LHCN-M2 (cell line): ENCODE measurements at places on chromosomes 7 and 10. TPM values are rescaled to one million over a fixed set of nuclear protein-coding genes. Genes with fewer than 3 reads are reported as not detected.

Gene APBB1IP
- total RNA-seq, result not detected in 2 replicates

Gene KAZALD1
- total RNA-seq, result 15.1 and 16.1 TPM in 2 replicates

Gene FRA10AC1
- 6.9 and 7.7 TPM in 2 replicates for total RNA-seq

Gene SPDYE8
- not detected in 2 replicates for total RNA-seq

Gene UTF1
- total RNA-seq, result not detected in 2 replicates

Gene NUDT1
- total RNA-seq, result 91.0 and 107 TPM in 2 replicates

Gene SOSTDC1
- total RNA-seq, result not detected in 2 replicates

Gene USP54
- total RNA-seq, result 19.2 and 43.2 TPM in 2 replicates

Gene DGKI
- 4.2 and 5.3 TPM in 2 replicates for total RNA-seq

Gene MLXIPL
- 0.13 and 0.63 TPM in 2 replicates for total RNA-seq

Gene LIPJ
- total RNA-seq, result not detected in 2 replicates

Gene H2BK1
- total RNA-seq, result not detected in 2 replicates

Gene GIMAP5
- total RNA-seq, result not detected in 2 replicates

Gene AKR1C3
- total RNA-seq, result 25.7 and 33.5 TPM in 2 replicates

Gene PBLD
- total RNA-seq, result 6.2 and 6.8 TPM in 2 replicates

Gene TFEC
- not detected in 2 replicates for total RNA-seq

Gene PRSS2
- total RNA-seq, result not detected in 2 replicates

Gene TSPAN15
- total RNA-seq, result 1.5 and 2.0 TPM in 2 replicates

Gene CCSER2
- 20.8 and 25.0 TPM in 2 replicates for total RNA-seq

Gene CCDC7
- total RNA-seq, result 8.7 and 9.7 TPM in 2 replicates

Gene OR2AE1
- total RNA-seq, result not detected in 2 replicates

Gene HOXA2
- 0.46 and 0.51 TPM in 2 replicates for total RNA-seq

Gene GPRIN2
- total RNA-seq, result not detected in 2 replicates

Gene FAM237B
- total RNA-seq, result not detected in 2 replicates

Gene DNAJC30
- 3.9 and 5.5 TPM in 2 replicates for total RNA-seq

Gene MAT1A
- total RNA-seq, result not detected in 2 replicates

Gene NEUROD6
- total RNA-seq, result not detected in 2 replicates
